Left hindlimb (tissue), 1 donor: ENCODE measurements at places on chromosomes 7 and 10.
A peak's percentile ranks its signal among the peaks of the same experiment; 100 is the strongest.

- DNase-seq: no peak
Measured at GRCh38 chr10:56095506-56096225, 265.4 kb downstream of the ZWINT start.

DNA sequence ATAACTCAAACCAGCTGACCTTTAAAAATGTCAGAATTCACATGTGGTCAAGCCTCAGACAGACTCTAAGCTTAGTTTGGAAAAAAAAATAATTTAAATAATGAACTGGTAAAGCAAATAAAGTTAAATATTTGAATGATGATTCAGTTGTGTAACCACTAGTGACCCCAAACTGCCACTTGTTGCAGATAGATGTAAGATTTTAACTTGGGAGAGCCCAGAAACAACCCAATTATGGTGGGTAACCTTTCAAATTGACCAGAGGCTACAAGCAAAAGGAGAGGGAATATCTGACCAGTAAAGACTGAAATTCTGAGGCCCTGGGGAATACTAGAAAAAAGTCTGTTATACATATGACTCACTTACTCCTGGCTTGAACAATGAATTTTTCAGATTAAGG is 268.1 kb downstream of the HPSE2 start:
- no peak for DNase-seq

GRCh38 chr7:149147752-149148653 is 750 bp downstream of the ZNF398 start:
- peak; percentile 66 for DNase-seq

DNA sequence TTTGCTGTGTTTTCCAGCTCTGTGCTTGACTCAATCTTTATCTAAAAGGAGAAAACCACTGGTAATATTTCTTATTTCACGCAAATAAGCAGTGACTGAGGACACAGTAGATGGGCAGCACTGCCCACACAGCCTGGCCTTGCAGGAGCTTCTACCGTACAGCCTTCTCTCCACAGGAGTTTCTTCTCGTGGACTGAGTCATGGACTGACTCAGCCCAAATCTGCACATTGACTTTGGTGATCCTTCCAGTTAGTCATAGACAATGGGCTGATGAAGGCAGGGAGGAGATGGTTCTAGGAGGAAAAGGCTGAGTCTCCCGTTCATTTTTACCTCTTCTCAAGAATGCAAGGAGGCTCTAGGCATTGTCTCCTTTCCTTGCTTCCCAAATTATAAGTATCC is 200.7 kb downstream of the RAPGEF5 start:
- DNase-seq: no peak

GRCh38 chr7:72453471-72453870 is 41.3 kb upstream of the CALN1 start:
- no peak for DNase-seq

DNA sequence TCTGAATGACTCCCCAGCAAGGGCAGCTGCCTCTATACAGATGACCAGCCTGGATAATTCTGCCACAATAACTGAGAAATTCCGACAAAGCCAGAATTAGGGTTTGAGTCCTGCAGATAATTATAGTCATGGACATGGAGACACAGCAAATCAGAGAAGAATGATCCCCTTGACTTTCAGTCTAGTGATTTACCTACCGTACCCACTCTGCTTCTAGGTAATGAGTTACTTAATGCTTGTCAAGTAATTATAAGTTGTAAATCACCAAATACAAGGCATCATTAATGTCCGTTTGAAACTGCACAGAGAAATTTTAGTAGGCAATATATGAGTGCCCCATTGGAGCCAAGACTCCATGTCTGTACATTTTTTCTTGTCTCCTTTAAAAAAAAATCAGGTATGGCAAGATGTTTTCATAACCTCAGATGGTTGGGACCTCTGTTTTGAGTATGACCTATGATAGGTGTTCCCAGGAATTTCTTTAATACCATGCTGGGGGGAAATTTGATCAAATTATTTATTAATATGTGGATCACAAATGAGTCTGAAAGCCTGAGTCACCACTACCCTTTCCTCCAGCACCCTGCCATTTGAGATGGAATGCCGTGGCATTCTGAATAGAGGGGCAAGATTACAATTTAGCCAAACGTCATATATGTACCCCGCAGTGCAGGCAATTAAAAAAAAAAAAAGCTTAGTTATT is 5.5 kb upstream of the ARID5B start:
- no peak for DNase-seq

DNA sequence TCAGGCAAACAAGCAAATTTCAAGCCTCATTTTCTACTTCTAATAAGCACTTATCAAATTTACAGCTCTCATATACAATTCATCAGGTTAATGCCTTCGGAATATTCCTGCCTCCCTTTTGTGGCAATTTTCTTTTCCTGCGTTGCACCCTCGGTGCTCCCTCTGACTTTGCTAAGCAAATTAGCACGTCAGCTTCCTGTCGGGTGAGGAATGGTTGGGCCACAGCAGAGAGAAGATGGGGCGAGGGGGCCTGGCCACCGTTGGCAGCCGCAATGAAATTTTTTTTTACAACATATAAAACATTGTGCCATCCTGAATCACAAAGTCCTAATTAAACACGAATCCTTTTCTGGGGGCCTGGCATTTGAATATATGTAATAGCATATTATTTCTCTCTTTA is 28.1 kb downstream of the ELFN1 start:
- no peak for DNase-seq

GRCh38 chr7:48031111-48031510 is 2.2 kb upstream of the SUN3 start:
- DNase-seq: no peak

GRCh38 chr7:119123326-119123725 is 898.8 kb downstream of the ANKRD7 start:
- no peak for DNase-seq

DNA sequence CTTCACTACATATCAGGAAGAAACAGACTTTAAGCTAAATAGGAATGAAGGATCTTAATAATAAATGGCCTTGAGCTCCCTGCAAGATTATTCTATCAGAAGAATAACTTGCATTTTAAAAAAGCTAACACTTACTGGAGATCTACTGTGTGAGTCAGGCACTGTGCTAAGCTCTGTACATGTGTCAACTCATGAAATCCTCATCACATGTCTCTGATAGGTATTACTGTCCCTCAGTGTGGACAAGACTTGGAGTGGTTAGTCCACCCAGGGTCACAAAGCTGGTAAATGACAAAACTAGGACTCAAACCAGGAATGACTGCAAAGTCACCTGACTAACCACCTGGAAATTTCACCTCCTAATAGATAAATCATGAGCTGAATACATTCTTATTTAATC is 57.1 kb upstream of the KCTD7 start:
- no peak for DNase-seq

GRCh38 chr7:110448918-110449317 is 642.0 kb upstream of the LRRN3 start:
- DNase-seq: no peak

- no peak for DNase-seq
Measured at GRCh38 chr7:48298779-48299178, 127.5 kb downstream of the ABCA13 start.

- DNase-seq: no peak
Measured at GRCh38 chr7:114182837-114183236, 231.8 kb upstream of the FOXP2 start.

DNA sequence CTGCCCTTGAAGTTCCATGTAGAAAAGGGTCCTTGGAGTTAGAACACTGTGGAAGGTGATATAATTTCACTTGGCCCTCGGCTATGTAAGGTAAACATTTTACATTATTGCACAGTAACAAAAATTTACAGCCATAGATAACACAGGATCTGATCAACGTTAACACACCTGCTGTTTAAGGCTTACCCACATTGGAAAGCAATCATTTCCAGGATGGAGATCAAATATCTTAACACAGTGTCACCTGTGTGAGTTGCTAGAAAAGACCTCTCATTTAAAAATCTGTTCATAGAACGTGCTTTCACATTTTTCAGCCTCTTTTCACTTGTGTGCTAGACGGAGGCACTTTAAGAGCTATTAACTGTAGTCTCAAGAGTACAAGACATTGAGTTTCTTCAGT is 1.9 kb downstream of the TMEM229A start:
- DNase-seq: no peak

DNA sequence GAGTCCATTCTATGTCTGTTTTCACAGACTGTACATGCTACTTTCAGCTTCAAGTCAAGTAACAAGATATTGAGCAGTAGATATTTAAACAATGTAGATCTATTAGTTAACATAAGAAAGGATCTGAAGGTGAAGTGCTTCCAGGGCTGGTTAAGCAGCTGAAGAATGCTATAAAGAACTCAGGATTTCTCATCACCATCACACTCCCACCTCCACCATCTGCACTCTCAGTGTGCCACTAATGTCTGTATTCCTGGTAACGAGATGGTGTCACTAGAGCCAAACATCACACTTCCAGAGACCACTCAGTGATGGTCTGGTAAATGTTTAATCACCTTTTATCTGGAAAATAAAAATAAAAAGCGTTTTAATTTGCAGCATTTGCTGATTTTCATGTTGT is 224.0 kb upstream of the FERD3L start:
- no peak for DNase-seq

DNA sequence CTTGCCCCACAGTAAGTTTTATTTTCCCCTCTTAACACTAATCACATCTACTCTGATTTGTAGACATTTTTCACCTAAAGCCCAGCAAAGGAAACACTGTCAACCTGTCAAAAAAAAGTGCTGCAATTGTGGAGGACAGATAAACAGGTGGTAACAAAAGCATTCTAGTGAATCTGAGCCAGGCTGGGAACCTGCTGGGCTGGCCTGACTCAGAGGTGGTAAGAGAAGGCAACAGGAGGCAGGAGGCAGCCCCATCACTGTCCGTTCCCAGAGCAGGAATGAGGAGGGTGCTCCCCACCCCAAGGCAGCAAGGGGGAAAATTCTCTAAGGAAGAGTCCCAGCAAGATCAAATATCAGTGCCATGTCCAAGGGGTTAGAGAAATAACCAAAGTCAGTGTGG is 19.5 kb upstream of the HERPUD2 start:
- DNase-seq: no peak

DNA sequence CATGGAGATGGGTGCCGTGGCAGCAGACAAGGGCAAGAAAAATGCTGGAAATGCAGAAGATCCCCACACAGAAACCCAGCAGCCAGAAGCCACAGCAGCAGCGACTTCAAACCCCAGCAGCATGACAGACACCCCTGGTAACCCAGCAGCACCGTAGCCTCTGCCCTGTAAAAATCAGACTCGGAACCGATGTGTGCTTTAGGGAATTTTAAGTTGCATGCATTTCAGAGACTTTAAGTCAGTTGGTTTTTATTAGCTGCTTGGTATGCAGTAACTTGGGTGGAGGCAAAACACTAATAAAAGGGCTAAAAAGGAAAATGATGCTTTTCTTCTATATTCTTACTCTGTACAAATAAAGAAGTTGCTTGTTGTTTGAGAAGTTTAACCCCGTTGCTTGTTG is 25.9 kb downstream of the BAG3 start:
- DNase-seq: no peak

DNA sequence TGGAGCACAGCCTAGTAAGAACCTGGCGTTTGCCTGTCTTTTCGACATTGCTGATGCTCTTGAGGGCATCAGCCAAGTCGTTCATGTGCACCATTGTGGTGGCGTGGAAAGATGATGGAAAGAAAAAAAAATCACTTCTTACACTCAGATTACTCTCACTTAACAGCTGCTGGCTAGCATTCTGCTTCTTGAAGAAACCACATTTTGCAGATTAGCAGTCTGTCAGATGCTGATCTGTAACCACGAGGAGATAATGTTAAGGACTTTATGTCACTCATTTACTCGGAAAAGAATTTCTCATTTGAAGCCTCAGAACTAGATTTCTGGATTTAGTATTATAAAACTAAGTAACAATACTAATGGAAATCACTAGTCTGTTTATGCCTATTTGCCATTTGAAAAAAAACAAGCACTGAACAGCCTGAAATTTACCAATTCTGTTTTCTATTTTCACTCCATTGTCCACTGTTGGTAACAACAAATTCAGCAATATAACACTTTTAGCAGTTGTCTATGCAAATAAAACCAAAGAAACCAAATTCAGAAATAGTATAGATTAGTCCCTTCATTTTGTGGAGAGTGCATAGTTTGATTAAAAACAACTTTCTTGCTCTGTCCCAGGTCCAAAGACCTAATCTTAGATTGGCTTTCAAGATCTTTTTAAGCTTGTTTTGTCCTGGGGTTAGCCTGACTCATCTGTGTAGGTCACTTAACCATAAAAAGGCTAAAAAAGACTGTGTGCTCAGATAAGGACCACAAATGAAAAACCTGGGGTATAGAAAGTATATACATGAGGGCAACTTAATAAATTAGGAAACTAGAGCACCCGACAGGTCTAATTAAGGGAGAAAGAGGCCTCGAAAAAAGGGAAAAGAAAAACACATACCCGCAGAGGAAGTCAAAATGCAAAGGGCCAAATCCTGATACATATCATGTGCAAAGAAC is 67.5 kb downstream of the NT5C2 start:
- DNase-seq: no peak

GRCh38 chr7:32044739-32045138 is 25.5 kb downstream of the PDE1C start:
- no peak for DNase-seq

DNA sequence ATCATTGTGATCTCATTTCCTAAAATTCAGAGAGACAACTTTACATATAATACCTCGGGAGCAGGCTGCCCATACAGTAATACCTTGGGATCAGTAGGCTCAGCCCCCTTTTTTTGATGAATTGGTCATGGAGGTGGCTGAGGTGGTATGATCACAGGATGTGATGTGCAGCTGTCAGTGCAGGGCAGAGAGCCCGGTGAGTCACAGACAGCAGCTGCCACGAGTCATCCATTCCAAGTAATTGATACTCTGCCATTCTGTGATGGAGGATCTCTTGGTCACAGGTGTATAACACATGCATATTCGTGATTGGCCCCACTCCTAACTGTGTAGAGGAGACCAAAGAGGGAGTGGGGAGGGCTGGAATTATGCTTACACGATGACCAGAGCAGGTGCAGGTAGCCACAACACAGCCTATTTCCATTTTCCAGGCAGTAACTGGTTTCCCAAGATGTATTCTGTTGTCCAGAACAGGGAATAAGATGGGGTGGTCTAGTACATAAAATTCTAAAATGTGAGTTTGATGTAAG is 14.1 kb downstream of the NRCAM start:
- DNase-seq: no peak

GRCh38 chr10:620417-620816 is 69.1 kb downstream of the DIP2C start:
- DNase-seq: no peak

DNA sequence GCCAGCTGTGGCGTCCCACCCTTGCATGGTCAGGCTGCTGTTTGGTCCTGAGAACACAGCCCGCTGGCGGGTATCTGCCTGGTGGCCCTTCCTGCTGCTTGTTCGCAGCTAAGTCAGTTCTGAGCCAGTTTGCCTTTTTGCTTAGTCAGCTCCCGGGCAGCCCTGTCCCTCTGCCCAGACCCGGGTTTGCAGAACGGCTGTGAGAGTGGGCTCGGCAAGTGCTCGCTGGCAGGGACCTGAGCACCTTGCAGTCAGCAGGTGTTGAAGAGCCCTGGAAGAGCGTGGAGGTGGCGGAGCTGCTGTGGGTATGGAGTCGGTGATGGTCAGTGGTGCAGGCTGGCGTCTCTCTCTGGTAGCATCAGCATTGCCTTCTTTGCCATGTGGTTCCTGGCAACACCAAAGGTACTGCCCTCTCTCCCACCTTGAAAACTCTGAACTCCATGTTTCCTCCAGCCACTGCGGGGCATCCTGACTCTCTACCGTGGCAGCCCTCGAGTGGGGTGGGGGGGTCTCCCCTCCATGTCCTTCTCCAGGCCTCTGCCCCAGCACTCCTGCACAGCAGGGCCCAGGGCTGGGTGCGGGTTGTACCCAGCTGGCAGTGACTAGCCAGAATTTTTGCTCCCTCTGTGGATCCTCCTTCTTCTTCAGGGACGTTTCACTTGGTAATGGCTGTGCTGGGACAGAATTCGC is 4.6 kb downstream of the INPP5A start:
- DNase-seq: no peak
